ENCODE measurements at places on chromosomes 11 and 22. TPM values are rescaled to one million over a fixed set of nuclear protein-coding genes. Genes with fewer than 3 reads are reported as not detected.

Gene VWCE
- 3.6 TPM for total RNA-seq

Gene CCDC89
- total RNA-seq: 1.2 TPM

DNA sequence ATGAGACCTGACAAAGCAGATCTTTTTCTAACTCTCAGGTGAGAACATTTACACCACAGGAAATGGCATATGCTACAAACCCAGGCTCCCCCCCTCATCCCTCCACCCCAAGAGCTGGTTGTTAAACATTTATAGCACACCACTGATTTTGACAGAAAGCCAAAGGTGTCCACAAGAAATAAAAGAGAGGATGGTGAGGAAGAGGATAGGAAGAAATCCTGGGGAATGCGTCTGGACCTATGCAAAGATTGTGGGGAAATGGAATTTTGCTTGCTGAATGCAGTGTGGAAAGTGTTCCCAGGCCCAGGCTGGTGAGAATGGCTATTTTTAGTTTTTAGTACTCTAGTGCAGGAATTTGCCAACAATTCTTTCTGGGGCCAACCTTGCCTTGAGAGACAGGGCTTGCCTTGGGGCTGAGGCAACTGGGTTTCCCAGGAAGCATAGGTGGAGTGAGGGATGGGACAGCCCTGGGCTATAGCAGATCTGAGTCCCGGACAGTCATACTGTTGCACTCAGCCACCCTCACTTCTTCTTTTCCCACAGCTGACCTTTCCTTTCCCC is 163.9 kb downstream of the ADAMTS15 start:
- DNase-seq: no peak

DNA sequence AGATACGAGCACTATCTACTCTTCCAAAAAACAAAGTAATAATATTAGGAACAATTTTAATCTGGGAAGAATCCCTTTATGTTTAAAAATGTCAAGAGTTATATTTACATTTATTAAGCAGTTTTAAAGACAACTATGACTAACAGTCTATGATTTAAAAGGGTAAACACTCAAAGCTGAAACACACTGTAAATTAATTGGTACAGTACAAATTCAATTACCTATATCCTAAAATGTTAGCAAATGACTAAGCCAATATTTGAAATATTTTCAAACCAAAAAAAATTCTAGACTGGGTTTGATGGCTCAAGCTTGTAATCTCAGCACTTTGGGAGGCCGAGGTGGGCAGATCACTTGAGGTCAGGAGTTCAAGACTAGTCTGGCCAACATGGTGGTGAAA is 36.0 kb upstream of the CHRNA10 start:
- DNase-seq: no peak

DNA sequence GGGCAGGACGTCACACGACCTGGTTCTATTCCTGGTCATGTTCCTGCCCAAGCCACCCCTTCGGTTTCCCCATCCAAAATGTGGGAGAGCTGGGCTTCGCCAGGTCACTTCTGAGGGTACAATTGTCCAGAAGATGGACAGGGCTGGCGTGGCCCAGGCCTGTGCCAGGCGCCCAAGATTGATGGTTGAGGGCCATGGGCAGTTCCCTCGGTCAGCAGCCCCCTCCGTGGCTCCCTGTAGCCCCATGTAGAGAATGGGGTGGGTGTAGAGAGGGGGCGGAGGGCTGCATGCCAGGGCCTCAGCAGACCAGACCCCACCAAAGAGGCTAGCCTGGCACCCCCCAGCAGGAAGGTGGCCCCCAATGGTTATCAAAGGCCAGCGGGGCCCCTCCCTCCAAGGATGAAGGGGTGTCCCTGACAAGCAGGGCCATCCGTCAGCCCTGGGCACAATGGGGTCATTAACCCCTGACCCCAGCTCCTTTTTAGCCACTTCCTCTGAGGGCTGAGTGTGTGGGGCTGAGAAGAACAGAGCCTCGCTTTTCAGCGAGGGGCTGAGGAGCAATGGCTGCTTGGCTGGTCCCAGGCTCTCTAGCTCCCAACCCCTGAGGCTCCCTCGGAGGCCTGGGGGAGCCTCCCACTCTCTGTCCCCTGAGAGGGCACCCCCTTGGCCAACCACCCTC is 11.0 kb upstream of the PICK1 start:
- DNase-seq: no peak

- DNase-seq: no peak
Measured at GRCh38 chr11:68828155-68828931, 13.4 kb downstream of the CPT1A start.
